NCI-H187 (cell line): ENCODE measurements at places on chromosomes 1 and 21.

GRCh38 chr1:186812570-186812969 lies 16.2 kb upstream of the PLA2G4A start:
- no peak for DNase-seq

GRCh38 chr1:235004840-235005391 lies 123.7 kb downstream of the TOMM20 start:
- no peak for DNase-seq

- DNase-seq, result no peak
Observed at GRCh38 chr1:22773981-22774832, 63.6 kb downstream of the EPHB2 start.

DNA sequence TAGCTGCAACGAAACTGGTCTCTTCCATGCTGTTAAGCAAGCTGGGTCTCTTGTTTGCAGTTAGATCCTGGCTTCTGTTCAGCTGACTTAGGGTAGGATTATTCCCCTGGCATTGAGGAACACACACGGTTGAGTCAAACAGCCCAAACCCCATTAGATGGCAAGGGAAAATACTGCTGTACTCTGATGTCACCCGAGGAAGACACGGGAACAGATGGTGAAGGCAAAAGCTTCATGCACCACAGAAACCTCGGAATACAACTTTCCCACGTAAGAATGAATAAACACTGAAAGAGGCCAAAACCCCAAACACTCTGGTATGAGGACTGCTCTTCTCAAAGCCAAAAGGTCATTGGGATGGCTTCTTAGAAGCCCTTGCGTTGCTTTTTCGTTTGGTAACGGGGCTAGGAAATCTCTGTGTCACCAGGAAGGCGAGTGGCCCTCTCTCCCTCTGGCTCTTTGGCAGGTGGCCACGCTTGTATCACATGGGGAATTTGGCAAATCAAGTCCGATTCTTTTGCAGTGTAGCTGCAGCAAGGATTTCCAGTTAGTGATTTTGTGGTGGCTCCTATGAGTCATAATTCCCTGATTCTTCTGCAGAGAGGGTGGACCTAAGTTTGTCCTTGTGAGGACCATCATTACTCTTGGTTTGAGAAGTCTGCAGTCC lies 16.7 kb upstream of the LYST start:
- DNase-seq, result no peak

DNA sequence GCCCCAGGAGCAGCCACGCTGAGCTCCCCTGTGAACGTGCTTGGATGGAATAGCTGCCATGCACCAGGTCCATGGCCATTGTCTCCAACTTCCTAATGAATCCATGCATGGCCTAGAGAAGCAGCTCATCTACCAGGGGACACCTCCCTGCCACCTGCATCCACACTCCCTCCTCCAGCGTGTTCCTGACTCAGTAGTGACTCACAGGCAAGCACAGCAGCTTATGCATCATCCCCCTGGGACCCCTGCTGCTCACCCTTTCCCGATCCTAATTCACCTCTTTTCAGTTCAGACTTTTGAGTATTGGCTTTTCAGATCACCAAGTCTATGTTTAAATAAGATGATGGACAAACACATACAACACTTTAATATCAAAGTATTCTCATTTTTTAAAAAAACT lies 39.9 kb upstream of the TADA1 start:
- DNase-seq, result no peak

DNA sequence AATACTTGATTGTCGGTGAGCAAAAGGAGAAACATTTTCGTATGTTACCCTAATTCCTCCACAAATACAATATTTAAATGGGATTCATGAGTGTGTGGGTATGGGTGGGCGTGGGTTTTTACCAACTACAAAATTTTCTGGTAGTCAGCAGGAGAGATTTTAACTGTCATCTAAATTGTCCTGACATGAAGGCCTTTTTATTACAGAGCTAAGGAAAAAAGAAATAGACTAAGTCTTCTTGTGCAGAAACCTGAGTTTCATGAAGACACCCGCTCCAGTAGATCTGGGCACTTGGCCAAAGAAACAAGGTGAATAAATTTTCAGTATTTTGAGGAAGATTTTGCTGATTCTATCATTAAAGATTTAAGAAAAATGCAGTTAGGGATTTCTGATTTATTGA lies 752 bp downstream of the RGS18 start:
- DNase-seq, result no peak

- DNase-seq, result no peak
Observed at GRCh38 chr1:88216441-88216840, 467.6 kb upstream of the PKN2 start.

DNA sequence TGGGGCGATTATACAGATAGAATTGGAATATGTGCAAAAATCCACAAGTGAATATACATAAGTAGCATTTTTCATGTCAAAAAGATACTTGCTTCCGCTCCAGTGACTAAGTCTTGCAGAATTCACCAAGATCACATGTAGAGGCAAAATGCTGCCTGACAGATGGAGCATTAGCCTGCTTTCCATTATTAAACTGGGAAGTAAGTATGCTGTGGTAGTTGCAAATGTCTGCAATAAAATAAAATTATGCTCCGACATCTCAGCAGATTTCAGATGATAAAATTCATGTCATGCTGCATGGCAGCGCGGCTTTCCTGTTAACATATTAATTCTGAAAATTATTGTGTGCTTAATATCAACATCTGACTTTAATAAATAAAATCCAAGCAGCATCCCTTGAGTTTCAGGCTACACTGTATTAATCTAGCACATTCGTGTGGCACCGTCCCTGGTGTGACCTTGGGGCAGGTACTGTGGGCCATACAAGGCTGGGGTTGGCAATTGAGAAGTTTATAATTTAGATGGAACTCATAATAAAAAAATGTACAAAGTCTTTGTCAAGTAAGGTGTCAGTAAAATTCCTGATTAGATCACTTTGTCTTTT lies 366.4 kb upstream of the ZP4 start:
- no peak for DNase-seq

DNA sequence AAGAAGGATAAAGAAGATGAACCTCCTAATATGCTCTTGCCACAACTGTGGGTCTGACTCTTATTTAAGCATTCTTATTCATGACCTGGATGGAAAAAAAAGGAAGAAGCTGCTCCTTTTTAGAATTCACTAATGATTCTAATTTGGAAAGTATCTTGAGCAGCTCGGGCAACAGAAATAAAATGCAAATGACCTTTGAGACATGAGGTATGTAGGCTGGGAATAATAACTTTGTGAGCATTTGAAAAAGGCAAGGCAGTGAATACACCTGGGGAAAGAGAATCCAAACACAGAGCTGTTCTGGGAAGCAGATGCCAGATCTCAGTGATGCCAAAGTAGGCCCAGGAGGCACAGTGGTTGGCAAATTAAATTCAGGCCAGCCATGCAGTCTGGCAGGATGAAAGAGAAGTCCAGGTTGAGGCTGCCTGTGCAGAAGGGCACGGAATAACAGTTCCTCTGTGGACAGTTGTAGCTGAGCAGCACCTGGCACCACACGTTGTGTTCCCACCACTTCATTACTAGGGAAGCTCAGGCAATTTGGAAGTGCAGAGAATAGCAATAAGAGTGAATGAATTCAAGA lies 320.8 kb upstream of the ST6GALNAC5 start:
- no peak for DNase-seq

DNA sequence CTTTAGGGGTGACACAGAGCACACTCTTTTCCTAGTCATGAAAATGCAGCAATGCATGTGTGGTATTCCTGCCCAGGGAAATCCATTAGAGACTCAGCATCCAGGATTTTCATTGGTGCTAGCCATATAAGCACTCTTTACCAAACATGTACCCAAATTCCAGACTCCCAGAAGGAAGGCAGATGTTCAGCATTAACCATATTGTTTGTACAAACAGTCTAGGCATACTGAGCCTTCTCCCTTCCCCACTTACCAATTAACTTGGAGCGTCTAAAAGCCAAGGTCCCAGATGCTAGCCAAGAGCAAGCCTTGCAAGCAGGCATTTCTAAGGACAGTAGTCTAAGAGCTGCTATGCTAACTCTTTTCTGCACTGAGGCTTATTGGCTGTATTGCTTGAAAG lies 27.9 kb downstream of the ZBED6 start:
- DNase-seq, result no peak

DNA sequence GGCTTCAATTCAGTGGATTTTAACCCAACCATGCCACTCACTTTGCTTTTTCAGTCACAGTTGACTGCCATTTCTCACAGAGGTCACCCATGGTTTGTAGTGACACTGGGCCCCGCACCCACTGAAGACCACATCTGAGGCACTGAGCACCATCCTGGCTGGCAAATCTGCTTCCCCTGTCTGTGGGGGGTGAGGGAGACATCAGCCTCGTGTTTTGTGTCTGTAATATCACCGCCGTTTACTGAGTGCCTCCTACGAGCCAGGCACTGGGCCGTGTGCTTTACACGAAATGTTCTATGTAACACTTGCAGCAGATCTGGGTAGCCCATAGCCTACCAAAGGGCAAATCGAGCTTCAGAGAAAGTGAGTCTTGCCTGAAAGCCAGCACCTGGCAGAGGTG lies 161.8 kb downstream of the PGBD5 start:
- DNase-seq, result no peak

DNA sequence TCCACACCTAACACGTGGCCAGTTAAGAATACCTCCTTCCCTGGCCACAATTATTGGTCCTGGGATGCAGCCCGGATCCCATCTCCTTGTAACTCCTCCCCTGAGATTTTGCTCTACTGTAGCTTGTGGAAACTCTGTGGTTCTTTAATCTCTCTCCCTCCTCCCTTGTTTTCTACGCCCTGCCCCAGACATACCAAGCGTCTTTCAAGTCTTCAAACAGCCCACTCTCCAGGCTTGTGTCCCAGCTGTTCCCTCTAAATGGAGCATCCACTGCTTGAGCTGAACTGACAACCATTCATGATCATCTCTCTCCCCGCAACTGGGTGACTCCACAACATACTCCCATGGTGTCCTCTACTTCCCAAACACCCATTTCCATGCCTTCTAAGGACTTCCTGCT lies 111.6 kb downstream of the SIPA1L2 start:
- no peak for DNase-seq

DNA sequence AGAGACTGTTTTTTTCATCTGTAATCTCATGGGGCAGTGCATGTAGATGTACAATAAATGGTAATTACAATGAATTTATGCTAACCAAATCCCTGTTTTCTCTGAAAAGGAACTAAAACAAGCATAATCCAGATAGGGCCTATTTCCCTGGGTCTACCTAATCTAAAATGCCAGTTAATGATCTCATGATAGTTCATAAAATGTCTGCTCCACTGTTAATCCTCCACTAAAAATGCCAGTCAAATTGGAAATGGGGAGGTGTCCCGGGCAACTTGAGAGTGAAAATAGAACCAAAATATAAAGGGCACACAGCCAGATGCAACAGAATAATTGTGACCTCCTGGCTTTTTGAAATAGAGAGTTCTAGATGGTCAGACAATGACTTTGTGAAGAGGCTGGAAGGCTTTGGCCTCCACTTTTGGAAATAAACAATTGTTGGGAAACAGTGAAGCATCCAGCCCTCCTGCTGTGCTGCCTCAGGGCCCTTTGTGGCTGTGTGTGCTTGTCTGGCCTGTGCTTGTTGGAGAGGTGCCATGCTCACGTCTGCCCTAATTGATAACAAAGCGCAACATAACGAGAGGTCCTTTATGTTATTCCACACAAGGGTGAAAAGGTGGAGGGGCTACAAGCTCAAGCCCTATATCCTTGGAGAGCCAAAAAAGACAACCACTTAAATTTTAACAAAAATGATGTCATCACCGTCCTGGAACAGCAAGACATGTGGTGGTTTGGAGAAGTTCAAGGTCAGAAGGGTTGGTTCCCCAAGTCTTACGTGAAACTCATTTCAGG lies 97.7 kb downstream of the ATP5PO start:
- no peak for DNase-seq

DNA sequence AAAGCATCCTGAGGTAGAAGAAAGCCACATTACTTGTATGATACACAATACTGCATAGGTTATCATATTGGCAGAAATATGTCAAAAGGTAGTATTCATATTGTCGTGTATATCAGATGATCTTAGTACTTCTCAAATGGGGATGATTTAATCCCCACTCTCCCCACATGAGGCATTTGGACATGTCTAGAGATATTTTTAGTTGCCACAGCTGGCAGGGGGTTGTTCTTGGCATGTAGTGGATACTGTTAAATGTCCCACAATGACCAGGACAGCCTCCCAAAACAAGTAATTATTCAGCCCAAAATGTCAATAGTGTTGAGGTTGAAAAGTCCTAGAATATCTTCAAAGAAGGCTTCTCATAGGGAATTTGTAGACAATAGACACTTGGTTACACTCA lies 162.8 kb downstream of the NEGR1 start:
- DNase-seq, result no peak

DNA sequence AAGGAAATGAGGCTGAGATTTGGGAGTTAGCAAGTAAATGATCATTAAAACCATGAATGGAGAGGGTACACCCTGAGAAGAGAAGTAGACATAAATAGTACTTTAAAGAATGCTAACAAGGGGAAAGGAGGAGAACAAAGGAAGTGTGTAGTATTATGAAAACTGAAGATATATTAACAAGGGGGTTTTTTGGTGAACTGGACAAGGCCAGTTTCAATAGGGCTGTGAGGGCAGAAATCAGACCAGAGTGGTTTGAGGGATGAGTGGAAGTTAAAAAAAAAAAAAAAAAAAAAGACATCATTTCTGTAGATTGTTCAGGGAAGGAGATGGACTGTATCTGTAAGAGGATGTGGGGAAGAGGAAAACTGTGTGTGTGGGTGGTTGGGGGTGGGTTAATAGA lies 137.1 kb downstream of the PLA2G4A start:
- DNase-seq, result no peak

DNA sequence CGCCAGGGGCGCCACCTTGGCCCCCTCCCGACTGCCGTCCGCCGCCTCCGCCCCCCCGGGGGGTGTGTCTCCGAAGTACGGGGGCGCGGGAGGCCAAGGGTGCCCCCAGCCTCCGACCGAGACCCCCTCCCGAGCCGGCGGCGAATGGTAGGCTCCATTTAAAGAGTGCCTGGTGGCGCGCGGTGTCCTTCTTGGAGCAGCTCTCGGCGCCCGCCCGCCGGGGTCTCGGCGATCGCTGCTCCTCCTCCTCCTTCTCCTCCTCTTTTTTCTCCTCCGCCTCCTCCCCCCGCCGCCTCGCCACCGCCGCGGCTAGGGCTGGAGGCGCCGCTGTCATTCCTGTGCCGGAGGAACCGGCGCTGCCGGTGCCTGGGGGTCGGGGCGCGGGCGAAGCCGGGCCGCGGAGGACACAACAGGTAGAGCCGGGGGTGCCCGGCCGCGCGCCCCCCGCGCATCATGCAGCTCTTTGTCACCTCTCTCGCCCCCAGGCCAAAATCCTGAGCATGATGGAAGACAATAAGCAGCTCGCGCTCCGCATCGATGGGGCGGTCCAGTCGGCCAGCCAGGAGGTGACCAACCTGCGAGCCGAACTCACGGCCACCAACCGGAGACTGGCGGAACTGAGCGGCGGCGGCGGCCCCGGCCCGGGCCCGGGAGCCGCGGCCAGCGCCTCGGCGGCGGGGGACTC lies at the start of gene KAZN:
Gene KAZN (plus strand): TSS at position 188 of the 685 bp plus-strand sequence.
- no peak for DNase-seq

DNA sequence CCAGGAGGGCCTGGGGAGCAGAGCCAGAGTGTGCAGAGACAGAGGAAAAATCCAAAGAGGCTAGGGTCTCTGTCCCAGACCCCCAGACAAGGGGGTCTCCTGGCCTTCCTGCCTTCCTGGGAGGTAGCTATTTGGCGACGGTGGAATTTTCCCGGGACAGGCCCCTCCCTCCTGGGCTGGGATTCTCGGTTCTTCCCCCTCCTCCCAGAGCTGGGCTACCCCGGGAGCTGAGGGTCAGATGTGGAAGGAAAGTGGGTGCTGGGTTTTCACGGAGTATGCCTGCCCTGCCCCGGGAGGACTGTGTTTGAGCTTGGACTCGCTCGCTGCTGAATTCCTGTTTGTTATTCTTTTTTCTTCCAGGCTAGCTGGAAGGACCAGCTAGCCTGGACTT lies 759 bp downstream of the AMPD2 start:
- DNase-seq, result no peak
